G401 (cell line): ENCODE measurements at places on chromosomes 13 and 19. TPM values are rescaled to one million over a fixed set of nuclear protein-coding genes. Genes with fewer than 3 reads are reported as not detected.

DNA sequence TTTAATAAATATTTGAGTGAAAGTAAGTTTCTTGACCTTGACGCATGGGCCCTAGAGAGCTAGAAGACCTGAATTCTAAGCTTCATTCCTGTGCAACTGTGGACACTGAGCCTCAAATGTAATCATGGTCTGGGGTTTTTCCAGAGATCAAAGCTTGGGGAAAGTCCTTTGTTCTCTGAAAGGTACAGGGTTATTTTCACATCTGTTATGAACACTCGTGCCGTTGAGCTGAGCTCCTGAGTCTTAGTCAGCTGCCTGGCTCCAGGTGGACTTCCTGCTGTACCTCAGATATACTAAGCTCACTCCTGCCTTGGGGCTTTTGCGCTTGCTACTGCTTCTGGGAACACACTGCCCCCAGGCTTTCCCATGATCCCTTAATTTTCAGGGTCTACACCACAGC, 7.5 kb upstream of the ZBTB32 start:
- no peak for DNase-seq

DNA sequence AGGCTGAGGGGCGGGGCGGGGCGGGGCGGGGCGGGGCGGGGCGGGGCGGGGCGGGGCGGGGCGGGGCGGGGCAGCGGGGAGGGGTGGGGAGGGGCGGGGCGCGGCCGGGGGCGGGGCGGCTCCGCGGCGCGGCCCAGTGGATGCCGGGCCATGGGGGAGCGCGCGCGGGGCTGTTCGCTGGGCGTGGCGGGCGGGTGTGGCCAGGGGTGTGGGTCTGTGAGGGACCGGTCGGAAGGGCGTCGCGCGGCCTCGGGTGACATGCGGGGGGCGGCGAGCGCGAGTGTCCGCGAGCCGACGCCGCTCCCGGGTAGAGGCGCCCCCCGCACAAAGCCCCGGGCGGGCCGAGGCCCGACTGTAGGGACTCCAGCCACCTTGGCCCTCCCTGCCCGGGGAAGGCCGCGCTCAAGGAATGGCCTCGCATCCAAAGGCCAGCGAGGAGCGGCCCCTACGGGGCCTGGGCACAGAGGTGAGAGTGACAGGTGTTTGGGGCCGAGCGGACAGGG, at the start of gene ZFP28:
TSS of gene ZFP28 (plus strand) at position 188 of the 503 bp plus-strand sequence. CDS start at position 259, 71 bp downstream.
- DNase-seq: no peak

- peak; percentile 19 for DNase-seq
Observed at GRCh38 chr19:40283414-40284250, 1.5 kb downstream of the AKT2 start.

The ZNF440 gene
- 7.3 and 13.1 TPM in 2 replicates for total RNA-seq

DNA sequence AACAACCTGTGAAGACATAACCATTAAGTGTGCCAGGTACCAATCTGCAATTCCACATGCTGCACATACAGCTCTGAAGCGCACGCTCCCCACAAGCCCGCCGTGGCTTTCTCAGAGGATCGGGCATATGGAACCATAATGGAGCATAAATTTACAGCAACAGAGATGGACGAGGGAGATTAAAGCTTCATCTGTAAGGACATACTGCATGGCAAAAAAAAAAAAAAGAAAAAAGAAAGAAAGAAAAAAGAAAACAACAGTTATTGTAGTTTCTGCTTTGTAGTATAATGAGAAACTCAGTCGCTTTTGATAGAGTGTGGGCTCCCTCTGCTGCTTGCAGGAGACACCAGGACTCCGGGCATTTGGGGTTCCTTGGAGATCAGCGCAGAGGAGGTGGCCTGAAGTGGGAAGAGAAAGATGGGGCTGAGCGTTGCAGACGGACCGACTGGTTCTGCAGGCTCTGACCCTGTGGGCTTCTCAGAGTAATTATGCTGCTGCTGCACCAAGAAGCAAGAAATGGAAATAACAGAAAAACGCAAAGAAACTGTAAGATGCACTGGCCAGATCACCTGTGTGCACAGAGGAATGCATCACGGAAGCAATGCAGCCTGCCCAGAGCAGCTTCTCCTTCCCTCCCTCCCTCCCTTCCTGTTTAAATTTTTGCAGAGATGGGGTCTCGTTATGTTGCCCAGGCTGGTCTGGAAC, 10.8 kb upstream of the PDCD5 start:
- DNase-seq: peak; percentile 60

GRCh38 chr13:29548722-29549121, 46.8 kb downstream of the SLC7A1 start:
- DNase-seq: no peak
